G401 (cell line): ENCODE measurements at places on chromosomes 4 and X. TPM values are rescaled to one million over a fixed set of nuclear protein-coding genes. Genes with fewer than 3 reads are reported as not detected.

The ANKRD50 gene
- 6.0 and 12.7 TPM in 2 replicates for total RNA-seq

The NWD2 gene
- total RNA-seq, result not detected in 2 replicates

The TLR2 gene
- total RNA-seq, result not detected in 2 replicates

The TLR1 gene
- not detected in 2 replicates for total RNA-seq

The EDA2R gene
- 5.8 and 8.3 TPM in 2 replicates for total RNA-seq

The SERPINA7 gene
- not detected in 2 replicates for total RNA-seq

The SLC9B2 gene
- total RNA-seq, result 13.4 and 14.6 TPM in 2 replicates

The PDCL2 gene
- not detected in 2 replicates for total RNA-seq

The ZGRF1 gene
- total RNA-seq, result 5.4 and 9.2 TPM in 2 replicates

The PHF8 gene
- 8.7 and 17.0 TPM in 2 replicates for total RNA-seq

The TACR3 gene
- not detected in 2 replicates for total RNA-seq

The VSIG1 gene
- total RNA-seq, result not detected in 2 replicates

The ACSL1 gene
- 3.8 and 5.3 TPM in 2 replicates for total RNA-seq

The SHROOM2 gene
- total RNA-seq, result 0.31 and 0.64 TPM in 2 replicates

The LONRF3 gene
- total RNA-seq, result 0.37 TPM in 1 of 2 replicates, not detected in the other

The CSAG2 gene
- not detected in 2 replicates for total RNA-seq

The EGFL6 gene
- total RNA-seq, result 3.7 and 9.5 TPM in 2 replicates

The TCEAL6 gene
- not detected in 2 replicates for total RNA-seq

The TIGD4 gene
- total RNA-seq, result 0.18 and 0.85 TPM in 2 replicates

The ARHGAP36 gene
- not detected in 2 replicates for total RNA-seq

The SMIM31 gene
- not detected in 2 replicates for total RNA-seq
